ENCODE measurements at places on chromosomes 11 and 22.

DNA sequence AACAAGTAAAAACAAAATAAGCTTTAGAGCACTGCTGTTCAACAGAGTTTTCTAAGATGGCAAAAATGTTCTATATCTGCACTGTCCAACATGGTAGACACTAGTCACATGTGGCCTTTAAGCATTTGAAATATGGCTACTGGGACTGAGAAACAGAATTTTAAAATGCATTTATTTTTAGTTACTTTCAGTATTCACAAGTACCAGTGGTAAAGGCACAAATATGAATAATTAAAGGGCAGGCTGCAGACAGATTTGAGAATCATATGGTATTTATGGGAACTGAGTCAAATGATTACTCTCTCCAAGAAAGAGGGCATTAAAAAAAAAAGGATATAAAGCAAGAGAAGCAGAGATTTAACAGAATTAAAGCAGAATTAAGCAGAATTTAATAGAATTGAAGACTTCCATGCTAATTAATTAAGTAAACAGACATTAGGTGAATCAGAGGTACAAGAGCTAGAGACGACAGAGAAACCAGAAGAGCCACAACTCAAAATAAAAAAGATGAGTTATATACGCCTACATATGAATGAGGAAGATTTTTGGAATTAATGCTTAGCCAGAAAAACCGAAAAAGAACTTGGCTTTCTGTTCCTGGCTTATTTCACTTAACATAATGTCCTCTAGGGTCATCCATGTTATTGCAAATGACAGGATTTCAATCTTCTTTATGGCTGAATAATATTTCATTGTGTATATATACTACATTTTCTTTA, 160.4 kb downstream of the ATG16L2 start:
- no peak for DNase-seq

DNA sequence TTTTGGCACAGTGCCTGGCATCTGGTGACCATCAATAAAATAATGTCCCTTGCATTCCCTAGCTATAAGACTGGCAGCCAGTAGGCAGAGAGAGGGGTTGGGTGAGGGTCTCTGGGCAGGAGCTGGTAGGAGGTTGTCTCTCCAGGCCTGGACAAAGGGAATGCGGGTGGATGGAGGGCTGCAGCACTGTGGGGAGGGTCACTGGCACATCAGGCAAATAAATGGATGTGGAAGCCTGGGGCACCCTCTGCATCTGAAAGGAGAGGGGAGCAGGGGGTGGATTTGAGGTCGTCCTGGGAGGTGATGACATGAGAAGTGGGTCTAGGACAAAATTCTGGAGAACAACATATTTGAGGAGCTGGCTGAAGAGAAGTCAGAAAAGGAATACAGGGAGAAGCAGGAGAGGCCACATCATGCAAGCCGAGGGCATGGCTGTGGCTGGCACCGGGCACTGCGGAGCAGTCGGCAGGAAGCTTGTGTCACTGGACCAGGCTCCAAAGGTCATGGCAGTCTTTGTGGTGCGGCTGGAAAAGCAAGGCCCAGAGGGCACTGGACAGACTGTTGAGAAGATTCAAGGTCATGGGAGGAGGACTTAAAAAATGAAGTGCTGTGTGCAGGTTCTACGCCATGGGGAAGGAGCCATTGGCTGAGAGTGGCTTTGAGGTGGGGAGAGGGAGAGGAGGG, 36.5 kb upstream of the THY1 start:
- DNase-seq: no peak

DNA sequence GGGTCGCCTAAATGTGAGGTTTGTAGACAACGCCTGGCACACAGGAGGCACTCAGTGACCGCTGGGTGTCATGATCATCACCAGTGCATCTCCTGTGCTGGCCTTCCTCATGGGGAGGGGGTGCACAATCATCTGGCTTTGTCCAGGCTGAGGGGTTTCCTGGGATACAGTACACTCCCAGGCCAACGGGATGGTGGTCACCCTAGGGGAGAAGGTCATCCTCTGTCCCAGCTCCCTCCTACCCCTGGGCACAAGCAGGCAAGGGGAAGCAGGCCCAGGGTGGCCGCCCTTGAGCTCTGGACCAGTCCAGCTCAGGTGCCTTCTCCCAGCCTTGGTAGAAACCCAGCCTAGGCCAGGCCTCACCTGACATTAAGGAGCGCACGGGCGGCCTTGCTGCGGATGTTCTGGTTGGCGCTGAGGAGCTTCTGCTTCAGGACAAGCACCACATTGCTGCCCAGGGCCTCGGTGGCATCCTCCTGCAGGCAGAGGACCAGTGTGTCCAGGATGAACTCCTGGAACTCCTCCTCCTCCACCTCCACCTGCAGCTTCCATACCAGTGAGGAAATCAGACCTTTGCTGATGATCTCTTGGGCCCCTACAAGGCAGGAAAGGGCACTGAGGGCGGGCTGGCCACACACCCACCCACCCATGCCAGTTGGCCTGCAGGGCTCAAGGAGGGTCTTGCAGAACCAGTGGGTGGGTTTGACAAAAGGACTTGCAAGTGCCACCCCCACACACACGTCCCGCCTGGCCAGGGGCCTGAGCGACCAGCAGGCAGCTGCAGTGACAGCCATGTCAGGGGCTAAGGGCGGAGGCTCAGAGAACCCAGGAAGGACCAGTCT, 6.6 kb upstream of the GNAZ start:
- no peak for DNase-seq

DNA sequence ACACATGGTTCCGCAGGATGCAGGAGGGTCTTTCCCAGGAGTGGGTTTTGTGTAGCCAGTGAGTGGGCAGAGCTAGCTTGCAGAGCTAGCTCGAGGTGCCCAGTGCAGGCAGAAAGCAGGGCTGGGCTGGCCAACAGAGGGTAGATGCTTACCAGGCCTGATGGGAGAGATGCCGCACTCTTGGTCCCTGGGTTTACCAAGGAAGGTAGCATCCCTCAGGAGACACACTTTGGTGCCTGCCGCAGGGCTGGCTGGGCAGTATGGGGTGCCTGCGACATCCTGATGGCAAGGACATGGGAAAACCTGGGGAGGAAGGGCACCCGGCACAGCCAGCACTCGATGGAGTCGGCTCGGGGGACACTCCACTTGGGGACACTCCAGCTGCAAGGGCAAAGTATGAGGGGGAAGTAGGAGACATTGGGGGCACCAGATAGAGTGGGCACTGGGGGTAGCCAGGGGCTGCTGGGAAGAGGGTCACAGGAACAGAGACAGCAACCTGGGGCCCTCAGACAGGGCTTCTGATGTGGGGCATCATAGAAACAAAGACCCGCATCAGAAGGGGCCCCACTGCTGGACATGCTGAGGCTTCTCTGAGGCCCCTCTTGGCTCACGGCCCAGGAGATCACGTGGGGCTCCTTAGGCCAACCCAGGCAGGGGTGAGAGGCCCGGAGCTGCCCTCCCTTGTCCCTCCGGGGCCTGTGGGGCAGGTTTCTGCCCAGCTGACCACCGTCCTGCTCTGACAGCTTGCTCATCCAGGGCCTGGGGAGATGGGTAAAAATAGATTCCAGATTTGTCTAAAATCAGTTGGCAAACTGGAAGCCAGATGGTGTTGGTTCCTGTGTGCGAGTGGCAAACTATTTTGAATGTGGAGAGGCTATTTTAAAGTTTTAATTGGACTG, 89.8 kb downstream of the MORC2 start:
- no peak for DNase-seq

- no peak for DNase-seq
These were observed 62.7 kb downstream of the CD82 start for GRCh38 chr11:44627911-44628729.

Data from NCI-H1436 (cell line).